ENCODE measurements at places on chromosomes 13 and 19.

DNA sequence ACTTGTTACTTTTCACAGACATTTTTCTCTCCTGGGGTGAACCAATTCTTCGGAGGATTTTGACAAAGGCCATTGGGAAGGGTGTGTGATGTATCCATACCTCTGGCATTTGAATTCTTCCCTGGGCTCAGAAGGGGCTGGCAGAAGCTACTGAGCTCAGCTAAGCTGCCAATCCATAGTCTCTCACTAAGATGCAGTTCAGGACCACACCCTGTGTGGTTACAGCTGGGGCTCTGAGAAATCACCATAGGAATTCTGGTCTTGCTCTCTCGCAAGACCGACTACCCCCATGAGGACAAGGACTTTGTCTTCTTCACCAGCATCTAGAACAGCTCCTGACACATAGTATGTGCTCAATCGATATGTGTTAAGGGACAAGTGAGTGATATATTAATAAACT is 6.0 kb downstream of the C13orf42 start:
- DNase-seq: no peak

GRCh38 chr13:37775871-37776270 is 93.7 kb downstream of the TRPC4 start:
- no peak for DNase-seq

- DNase-seq: no peak
These were observed 197.0 kb downstream of the MAB21L1 start for GRCh38 chr13:35279500-35279899.

GRCh38 chr13:106373304-106373988 is 162.0 kb downstream of the EFNB2 start:
- no peak for DNase-seq

Measured in stimulated activated CD8-positive, alpha-beta memory T cell treated with anti-CD3 and anti-CD28 coated beads, Interleukin-4, amount 100 ng/mL, for 24 hours (primary cell).